NB4 (cell line): ENCODE measurements at places on chromosomes 6 and 20.

GRCh38 chr6:108578595-108579327, 18.0 kb downstream of the FOXO3 start:
- DNase-seq, result no peak

DNA sequence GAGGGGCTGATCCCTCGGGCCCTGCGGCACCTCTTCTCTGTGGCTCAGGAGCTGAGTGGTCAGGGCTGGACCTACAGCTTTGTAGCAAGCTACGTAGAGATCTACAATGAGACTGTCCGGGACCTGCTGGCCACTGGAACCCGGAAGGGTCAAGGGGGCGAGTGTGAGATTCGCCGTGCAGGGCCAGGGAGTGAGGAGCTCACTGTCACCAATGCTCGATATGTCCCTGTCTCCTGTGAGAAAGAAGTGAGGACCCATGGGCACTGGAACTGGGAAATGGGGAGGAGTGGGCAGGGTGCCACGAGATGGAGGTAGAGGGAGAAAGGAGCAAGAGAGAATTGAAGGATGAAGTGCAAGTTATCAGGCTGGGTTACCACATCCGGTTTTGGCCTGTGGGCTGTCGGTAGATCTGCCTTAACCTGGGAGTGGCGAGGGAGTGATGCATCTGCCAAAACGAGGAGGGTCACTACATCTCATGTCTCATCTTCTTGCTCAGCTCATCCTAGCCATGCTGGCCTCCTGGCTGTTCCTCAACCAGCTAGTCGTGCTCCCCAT, 5.4 kb upstream of the PHF1 start:
- no peak for DNase-seq

- DNase-seq, result no peak
These were observed 66.6 kb downstream of the CSE1L start for GRCh38 chr20:49112596-49113274.

GRCh38 chr6:62393608-62394007, 107.6 kb upstream of the KHDRBS2 start:
- peak; percentile 6 for DNase-seq

DNA sequence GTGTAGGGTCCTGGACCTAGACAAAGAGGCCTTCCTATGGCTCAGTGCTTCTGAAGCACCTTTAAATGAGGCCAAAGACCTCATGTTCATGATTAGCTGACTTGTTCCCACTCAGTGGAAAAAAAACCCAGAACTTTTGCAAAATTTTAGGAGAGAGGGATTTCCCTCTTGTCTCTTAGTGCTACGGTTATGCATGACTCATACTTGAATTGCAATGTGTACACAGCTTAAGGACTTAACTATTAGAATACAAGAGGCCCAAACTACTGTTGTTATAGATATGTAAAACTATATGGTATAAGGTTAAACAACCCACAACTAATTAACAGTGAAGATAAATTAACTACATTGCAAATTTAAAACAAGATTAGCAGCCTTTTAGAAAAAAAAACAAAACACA, 32.3 kb upstream of the HLA-A start:
- DNase-seq, result no peak

GRCh38 chr6:158649289-158650143, at the start of gene SYTL3:
TSS of gene SYTL3 (plus strand) at chr6:158650054. CDS start at chr6:158663269, 13,215 bp downstream.
- DNase-seq, result peak; percentile 90

DNA sequence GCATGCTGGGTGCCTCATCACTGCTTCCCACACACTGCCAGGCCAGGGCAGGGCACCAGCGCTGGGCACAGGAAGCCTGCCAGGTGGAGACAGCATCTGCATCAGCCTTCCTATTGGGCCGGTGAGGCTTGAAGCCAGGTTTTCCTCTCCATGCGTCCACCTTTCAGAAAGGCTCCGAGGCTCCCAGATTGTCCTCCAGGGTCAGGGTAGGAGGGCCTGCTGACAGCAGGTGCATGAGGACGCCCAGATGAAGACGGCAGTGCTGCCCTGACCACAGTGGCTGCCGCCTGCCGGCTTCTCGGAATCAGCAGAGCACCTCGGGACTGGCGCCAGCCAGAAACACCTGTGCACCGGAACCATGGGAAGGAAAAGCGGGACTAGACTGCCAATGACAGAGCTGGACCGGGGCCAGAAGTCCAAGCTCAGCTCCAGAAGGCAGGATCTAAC, 170.5 kb upstream of the CST7 start:
- DNase-seq, result no peak

GRCh38 chr6:101936516-101936915, 543.0 kb downstream of the GRIK2 start:
- DNase-seq, result no peak

- DNase-seq, result peak; percentile 64
These were observed 16.2 kb upstream of the TREM1 start for GRCh38 chr6:41302638-41303037.
